ENCODE measurements at places on chromosomes 5 and 9.
A peak's percentile ranks its signal among the peaks of the same experiment; 100 is the strongest.

- no peak for DNase-seq
Measured at GRCh38 chr5:154302161-154302560, 111.6 kb downstream of the GALNT10 start.

GRCh38 chr5:143241892-143242291 is 161.6 kb downstream of the NR3C1 start:
- DNase-seq: no peak

GRCh38 chr5:68239487-68239886 is 23.9 kb downstream of the PIK3R1 start:
- DNase-seq: peak; percentile 77

GRCh38 chr9:110338143-110338542 is 480 bp upstream of the TXNDC8 start:
- no peak for DNase-seq

DNA sequence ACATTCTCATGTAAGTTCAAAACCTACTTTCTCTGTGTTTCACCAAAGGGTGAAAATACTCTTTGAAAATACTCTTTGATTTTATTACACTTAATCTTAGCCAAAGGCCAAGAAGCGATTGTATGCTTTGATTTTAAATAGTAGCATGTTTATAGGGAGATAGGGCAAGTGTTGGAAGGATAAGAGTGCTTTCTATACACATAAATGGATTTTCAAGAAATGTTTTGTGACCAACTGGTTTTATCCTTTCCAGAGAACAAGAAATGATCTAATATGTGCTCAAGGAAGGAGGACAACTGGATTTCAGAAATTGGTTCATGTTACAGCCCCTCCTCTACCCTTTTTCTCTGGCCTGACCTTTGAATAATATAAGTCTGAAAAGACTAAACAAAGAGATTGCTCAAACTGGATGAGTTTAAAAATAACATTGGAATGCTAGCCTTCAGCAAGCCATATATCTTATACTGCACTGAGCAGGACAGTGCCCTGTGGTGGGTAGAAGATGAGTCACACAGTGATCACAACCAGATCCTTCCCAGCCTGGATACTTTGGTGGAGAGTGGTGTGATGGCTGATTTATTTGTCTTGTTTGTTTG is 13.1 kb downstream of the PALM2AKAP2 start:
- no peak for DNase-seq

- DNase-seq: no peak
Measured at GRCh38 chr5:119274767-119275130, 81.1 kb upstream of the TNFAIP8 start.

GRCh38 chr9:124444166-124444565 is 6.1 kb upstream of the ADGRD2 start:
- DNase-seq: no peak

DNA sequence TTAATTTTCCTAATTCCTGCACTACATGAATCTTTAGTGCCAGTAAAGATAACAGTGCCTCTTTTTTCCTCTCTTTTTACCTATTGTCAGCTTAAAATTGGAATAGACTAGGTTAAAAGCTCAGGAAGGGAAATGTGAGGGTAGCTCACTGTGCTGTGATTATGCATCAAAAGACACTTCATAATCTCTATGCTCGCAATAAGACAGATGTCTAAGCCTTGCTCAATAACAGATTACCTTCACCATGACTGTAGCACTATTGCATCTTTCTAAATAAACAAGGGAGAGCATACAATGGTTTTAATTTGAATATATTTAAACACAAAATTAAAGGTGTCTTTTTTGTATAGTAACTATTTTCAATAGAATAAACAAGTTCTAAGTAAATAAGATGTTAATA is 130.1 kb downstream of the FBN2 start:
- no peak for DNase-seq

Data from tibial nerve (tissue), 4 donors.